ENCODE measurements at places on chromosomes 1 and 21.
A peak's percentile ranks its signal among the peaks of the same experiment; 100 is the strongest.

DNA sequence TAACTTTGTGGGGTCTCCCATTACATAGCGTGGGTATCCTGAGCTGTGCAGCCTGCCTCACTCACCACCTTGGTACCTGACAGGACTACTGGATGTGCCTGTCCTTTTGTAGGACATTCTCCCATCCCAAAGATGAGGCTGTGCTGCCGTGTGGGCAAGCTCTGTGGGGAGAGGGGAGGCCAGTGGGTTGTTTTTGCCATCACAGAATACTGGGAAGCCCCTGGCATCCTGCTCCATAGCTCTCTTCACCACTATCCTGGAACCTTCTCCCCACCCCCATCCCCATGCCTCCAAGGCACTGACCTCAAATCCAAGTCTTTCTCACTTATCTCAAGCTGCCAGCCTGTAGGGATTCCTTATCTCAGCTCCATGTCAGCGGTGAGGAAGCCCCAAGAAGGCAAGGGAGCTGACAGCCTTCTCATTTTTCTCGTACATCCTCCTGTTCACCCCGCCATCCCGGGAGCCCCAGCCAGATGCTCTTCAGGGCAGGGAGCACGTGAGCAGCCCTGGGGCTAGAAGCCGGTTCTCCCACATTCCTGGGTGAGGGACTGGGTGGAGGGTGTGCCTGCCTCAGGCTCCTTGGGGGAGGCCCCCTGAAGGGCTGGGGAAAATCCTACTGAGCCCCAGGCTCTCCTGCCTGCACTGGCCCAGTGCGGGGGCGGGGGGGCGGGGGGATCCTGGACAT is 2.4 kb upstream of the ELF3 start:
- DNase-seq: no peak

DNA sequence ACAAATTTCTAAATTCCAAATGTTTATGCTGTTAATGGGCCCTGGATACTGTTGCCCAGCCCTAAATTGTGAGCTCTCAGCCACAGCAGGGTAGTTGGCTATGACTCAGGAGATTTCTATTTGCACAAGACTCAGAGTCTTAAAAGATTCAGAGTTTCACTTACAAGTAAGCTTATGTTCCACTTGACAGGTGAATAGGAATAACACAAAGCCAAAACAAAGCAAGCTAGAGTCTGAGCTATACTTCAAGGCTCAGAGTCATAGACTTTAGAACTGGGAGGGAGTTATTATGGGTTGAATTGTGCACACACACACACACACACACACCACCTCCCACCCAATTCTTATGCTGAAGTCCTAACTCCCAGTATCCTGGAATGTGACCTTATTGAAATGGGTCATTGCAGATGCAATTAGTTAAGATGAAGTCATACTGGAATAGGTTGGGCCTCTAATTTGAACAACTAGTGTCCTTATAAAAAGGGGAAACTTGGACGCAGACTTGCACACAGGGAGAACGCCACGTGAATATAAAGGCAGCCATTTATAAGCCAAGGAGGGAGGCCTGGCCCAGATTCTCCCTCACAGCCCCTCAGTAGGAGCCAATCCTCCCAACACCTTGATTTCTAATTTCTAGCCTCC is 30.2 kb downstream of the PRDX6 start:
- peak; percentile 61 for DNase-seq

- no peak for DNase-seq
Measured at GRCh38 chr1:205380882-205381281, 24.2 kb upstream of the KLHDC8A start.

DNA sequence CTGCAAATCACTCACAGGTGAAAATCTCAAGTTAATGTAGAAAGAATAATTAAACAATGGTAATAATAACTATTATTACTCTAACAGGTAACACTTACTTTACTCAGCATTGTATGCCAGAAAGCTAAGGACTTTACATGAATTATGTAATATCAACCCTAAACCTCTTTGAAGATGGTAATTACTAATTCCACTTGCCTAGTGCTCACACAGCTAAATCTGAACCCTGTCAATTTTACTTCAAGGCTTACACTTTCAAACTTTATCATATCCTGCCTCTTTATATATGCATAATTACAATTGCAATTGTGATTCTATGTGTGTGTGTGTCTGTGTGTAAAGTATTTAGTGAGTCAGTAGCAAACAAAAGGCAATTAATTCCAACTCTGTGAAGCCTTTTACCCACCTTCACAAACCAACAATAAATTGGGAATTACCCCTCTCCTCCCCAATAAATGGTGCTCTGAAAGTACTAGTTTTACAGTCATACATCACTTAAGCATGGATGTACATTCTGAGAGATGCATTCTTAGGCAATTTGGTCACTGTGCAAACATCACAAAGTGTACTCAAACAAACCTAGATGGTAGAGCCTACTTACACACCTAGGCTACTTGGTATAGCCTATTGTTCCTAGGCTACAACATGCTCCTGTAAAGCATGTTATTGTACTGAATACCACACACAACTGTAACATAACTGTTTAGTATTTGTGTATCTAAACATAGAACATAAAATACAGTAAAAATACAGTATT is 5.9 kb downstream of the ZNF644 start:
- no peak for DNase-seq

DNA sequence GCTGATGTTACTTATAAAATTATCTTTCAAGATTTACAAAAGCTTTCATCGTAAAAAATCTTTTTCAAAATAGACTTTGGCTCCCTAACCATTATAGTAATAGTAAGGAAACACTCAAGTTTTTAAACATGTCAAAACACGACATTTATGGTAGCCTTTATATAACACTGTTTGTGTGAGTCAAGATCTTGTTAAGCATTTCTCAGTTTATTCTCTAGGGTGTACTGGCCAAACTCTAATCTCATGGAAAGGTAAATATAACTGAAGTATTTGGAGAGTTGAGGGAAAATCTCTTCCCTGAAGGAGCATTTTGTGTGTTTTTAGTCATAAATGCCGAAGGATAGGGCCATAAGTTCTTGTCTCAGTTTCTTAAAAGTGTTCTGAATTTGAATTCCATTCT is 790.9 kb upstream of the NCAM2 start:
- DNase-seq: no peak

- DNase-seq: no peak
Measured at GRCh38 chr1:41232305-41232704, 9.8 kb downstream of the SCMH1 start.

DNA sequence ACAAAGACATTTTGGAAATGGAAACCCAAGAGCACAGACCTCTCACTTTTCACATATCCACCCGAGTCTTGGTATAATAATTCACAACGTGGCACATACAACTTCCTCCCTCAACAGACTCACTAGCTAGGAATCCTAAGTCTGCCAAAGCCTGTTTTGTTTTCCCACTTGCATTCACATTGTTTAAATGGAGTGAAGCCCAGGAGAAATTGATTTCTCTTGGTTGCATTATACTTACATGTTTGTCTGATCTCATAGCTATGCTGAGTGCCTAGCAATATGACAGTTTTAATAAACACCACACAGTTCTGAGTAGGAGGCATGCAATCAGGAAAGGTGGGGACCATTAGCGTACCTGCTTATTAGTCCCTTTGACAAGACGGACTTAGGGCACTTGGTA is 348.6 kb upstream of the ADGRL4 start:
- no peak for DNase-seq

DNA sequence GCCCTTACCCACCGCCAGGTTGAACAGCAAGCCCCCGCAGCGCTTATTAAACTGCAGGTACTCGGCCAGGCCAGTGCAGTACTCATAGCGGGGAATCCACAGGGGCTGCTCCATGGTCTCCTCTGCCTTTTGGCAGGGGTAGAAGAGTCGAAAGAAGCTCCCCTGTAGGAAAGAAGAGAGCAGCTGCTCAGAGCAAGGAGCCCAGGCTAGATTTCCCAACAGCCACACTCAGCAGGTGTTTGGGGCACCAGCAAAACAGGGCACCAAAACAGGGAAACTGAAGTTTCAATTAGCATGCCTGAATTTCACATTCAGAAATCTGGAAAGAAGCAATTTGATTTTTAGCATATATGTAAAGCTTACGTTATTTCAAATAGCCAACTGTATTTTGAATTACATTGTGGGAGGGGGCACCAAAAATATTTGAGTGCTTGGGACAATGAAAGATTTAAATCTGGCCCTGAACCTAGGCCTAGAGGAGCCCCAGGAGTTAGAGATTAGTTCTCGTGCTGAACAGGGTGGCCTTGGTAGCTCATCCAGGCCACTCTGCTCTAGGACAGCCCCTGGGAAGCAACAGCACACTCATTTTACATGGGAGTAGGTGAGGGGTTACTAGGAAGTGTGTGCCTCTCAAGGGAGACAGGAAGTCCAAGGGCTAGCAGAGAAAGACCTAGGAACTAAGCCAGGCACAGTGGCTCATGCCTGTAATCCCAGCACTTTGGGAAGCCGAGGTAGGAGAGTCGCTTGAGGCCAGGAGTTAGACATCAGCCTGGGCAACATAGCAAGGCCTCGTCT is 8.2 kb downstream of the PAFAH2 start:
- no peak for DNase-seq

DNA sequence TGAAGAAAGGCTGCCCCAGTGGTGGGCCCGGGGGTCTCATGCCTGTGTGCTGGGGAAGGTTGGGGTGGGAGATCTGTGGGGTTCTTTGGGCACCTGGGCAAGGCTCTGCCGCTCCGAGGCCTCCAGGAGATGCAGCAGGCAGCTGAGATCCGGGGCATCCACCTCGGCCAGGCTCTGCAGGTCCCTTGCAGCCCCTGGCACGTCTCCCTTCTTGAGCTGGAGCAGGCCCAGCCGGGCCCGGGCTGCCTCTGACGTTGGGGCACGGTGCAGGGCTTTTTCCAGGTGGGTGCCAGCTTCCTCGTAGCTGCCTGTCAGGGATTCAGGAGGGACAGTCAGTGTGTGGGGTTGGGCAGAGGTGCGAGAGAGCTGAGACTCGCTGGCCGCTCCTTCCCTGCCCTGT is 11.4 kb upstream of the MMEL1 start:
- DNase-seq: no peak

DNA sequence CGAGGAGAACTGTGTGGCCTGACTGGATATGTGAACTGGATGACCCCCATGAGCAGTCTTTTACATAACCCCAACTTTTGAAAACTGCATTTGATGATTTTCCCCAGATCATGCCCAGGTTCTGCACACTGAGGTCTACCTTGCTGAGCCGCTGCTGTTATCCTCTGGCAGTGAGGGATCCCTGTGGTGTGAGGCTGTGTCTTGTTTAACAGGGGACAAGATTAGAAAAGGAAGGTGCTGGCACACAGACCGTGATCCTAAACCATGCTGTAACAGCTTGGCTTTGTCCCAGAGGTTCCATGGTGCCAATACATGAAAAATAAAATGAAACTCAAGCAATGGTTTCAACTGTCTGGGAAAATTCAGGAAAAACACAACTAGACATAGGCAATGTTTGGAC is 134.2 kb downstream of the ZZZ3 start:
- DNase-seq: no peak

- no peak for DNase-seq
Measured at GRCh38 chr21:33684923-33685560, 42.7 kb downstream of the ITSN1 start.

- DNase-seq: no peak
Measured at GRCh38 chr1:20709868-20710267, 7.9 kb downstream of the KIF17 start.

- no peak for DNase-seq
Measured at GRCh38 chr1:157124855-157125254, 13.3 kb downstream of the ETV3 start.

DNA sequence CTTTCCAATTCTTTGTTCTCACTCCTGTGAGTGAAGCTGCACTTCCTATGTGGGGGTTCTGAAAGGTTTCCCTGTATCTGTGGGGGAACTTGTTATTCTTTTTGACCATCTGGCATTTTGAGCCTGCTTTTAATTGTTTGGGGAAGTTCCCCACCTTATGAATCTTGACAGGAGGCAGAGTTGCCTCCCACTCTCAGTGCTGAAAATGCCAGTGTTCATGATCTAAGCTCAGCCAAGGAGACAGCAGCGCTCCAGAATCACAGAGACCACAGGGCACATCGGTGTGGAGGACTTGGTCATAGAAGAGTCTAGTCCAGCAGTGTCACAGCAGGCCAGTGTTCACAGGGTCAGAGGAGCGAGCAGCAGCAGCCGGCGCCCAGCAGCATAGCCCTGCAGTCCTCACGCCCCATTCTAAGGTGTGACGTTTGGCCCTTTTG is 63.8 kb upstream of the PRDX6 start:
- no peak for DNase-seq

DNA sequence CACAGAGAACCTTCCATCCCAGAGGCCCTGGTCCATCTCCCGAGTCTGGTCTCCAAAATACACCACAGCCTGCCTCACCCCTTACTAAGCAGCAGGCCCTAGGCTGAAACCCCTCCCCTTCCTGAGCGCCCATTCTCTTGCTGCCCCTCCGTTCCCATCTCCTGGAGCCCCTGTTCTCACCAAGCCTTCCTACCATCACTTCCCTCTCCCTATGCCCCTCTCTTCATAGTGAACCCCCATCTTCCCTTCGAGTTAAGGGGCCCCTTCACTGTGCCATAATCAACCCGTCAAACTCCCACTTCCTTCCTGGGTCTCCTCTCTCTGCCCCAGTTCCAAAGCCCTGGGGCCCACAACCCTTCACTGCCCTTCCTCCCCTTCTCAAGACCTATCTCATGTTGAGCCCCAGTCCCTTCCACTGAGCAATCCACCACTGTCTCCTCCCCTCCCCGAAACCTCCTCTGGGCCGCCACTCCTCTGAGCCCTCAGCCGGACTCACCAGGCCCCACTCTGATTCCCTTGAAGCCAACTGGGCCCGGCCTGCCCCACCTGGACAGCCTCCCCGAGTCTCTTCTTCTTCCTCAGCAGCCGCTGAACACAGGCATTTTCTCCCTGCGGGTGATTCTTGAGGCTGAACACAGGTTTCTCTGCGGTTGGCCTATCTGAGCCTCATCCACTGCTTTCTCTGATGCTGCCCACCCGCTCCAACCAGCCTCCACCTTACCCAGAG is 42.2 kb upstream of the WASF2 start:
- no peak for DNase-seq

GRCh38 chr1:107526524-107527198 is 385.8 kb downstream of the NTNG1 start:
- DNase-seq: no peak

DNA sequence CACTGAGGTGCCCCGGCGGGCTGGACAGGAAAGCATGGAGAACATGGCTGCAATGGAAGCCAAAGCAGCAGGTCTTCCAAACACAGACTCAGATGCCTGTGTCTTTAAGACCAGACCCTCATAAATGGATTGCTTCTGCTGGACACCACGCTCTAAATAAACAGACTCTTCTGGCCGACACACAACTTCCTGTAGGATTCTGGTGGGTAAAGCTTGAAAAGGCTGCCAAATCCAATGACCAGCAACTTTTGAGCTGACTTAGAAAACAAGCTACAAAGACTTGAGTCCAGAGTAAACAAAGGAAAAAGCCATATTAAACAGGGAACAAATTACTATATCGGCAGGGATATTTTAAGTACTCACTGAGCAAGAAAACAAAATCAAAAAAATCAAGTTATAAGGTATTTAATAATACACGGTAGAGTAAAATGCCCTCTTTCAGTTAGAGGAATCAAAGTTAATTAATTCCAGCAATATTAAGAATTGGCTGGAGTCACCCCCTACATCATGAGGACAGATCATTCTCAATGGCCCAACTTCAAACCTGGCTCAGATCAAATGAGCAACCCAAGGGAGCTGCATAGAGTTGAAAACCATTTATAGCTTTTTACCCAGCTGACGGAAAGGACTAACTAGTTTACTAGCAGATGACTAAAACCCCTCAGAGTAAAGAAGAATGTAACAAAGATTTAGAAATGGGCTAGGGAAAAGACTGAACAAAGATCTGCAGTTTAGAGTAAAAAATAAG is 102.4 kb downstream of the TGFBR3 start:
- DNase-seq: no peak
